ENCODE measurements at places on chromosomes 16 and 17. TPM values are rescaled to one million over a fixed set of nuclear protein-coding genes. Genes with fewer than 3 reads are reported as not detected.

- DNase-seq = no peak
These were observed 9.4 kb downstream of the MSLN start for GRCh38 chr16:769934-770333.

GRCh38 chr16:68059804-68060203 is 25.4 kb upstream of the NFATC3 start:
- no peak for DNase-seq

GPR142 gene
- polyA plus RNA-seq = not detected

DNA sequence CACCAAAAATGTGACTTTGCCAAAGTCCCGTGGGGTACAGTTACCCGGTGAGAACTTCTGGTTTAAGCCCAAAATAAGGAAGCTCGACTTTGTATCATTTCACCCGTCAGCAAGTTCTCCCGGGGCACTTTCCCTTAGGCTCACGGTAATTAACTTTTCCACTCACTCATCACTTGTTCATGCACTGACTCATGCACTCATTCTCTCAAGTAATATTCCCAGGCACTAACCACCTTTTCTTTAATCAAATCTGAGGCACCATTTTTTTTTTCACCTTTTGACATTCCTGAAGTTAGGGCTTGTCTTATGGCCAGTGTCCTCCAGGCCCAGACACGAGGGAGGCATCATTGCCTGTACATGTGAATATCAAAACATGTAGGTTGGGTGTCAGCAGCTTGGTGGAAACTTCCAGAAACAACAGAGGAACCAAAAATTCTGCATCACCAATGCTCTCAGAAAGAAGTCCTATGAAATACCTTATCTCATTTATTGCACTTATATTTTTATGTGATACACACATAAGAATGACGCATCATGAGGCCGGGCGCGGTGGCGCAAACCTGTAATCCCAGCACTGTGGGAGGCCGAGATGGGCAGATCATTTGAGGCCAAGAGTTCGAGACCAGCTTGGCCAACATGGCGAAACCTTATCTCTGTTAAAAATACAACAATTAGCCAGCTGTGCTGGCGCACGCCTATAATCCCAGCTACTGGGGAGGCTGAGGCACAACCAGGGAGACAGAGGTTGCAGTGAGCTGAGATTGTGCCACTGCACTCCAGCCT is 36.1 kb upstream of the ATP2C2 start:
- no peak for DNase-seq

DOC2A gene
- 0.46 TPM for polyA plus RNA-seq

MAPT gene
- polyA plus RNA-seq = 0.27 TPM

DNA sequence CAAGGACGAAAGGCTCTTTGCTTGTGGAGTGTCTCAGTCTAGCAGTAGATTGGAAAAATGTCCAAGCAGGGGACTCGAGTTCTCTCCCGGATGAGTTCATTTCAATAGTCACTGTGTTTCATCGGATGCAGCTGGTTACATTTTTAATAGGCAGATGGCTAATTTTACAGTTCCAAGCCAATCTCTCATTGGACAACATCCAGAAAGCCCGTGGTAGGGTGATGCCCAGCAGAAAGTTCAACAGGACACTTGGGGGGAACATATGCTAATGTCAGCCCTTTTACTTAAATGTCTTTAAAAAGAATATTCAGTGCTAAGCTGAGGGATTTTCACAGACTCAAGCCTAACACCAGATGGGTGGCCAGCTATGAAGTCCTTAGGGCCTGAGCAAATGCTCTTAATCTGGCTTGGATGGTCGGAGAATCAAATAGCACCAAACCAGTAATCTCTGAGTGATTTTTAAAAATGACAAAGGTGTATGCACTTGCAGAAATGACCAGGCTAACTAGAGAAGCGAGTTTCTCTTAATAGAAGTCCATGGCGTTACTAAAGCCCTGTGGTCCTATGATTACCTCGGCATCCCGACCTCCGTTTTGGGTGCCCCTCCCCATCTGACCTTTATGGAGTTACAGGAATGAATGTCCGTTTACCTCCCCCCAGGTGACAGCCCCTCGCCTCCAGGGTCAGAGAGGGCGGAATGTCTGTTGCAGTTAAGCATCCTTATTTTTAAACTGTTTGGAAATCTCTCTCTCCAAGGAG is 289.2 kb upstream of the SALL1 start:
- DNase-seq = no peak
